NCI-H2081 (cell line): ENCODE measurements at places on chromosomes 2 and 18.

- no peak for DNase-seq
Measured at GRCh38 chr2:113211226-113212105, 37.7 kb downstream of the PSD4 start.

GRCh38 chr2:128498086-128498485 lies 179.4 kb upstream of the HS6ST1 start:
- DNase-seq, result no peak

DNA sequence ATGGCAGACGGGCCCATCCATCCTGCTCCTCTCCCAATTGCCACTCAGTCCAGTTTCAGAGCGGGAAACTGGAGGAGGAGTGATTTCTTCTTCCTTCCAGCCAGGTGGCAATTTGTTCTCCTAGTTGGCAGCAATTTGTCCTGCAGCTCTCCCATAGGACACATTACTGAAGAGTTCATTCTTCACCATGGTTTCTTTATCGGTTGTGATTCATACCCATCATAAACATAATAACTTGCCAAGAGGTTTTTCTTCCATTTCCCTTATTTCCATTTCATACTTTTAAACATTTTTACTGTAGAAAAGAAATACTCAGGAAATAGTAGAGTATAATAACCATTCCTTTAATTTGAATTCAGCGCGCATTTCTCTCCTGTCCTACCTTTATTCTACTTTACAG lies 377.9 kb upstream of the RAB12 start:
- no peak for DNase-seq

- peak; percentile 33 for DNase-seq
Measured at GRCh38 chr2:101518578-101519492, 43.9 kb upstream of the RFX8 start.

- no peak for DNase-seq
Measured at GRCh38 chr18:68560128-68560527, 154.8 kb downstream of the TMX3 start.

- DNase-seq, result no peak
Measured at GRCh38 chr2:120653871-120654270, 81.8 kb upstream of the GLI2 start.

GRCh38 chr2:11506611-11506969 lies 27.3 kb upstream of the GREB1 start:
- no peak for DNase-seq

DNA sequence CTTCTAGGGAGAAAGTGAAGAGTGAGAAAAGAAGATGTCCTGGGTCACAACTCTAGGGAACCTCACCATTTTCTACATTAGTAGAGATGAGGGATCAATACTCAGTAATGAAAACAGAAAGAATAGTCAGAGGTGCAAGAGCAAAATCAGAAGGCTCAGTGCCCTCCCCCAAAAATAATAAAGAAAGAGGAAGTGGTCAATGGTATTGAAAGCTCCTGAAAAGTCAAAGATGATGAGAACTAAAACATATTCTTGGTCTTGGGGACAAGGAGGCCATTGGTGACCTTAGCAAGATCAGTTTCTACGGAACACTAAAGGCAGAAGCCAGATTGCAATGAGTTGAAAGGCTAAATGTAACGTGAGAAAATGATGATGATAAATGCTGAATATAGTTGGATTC lies 24.5 kb upstream of the MYO1B start:
- no peak for DNase-seq

DNA sequence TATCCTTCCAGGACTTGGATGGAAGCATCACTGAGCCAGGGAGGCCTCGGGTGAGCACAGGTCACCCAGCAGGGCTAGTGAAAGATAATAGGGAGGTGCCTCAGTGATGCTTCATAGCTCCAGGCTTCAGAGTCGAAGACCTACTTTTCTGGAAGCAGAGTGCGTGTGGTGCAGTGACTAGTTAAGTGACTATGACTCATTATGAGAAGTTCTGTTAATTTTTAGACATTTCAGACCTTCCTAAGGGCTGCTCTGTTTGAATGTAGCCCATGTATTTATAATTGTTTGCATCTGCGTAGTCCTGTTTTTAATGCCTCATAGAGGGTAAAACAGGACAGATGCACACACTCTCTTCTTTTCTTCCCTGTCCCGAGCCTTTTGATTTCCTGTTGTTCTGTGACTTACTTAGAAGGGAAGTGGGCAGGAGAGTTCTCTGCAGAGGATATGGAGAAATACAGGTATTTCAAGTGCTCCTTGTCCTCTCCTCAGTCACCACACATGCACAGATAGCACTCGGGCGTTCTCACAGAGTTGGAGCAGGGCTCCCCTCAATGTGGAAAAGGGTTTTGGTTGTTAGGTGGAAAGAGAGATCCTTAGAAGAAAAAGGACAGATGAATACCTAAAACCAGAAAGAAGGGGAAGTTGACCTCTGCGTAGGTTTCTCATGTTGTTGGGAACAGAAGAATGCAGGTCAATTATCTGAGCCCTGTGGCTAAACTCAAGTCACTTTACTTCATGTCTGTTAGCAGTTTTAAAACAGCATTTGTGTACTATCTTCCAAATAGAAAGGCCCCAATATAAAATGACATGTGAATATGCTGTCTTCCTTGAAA lies 34.7 kb downstream of the RALB start:
- DNase-seq, result no peak
